Left lobe of liver (tissue), 2 donors: ENCODE measurements at places on chromosomes 1 and 21.

DNA sequence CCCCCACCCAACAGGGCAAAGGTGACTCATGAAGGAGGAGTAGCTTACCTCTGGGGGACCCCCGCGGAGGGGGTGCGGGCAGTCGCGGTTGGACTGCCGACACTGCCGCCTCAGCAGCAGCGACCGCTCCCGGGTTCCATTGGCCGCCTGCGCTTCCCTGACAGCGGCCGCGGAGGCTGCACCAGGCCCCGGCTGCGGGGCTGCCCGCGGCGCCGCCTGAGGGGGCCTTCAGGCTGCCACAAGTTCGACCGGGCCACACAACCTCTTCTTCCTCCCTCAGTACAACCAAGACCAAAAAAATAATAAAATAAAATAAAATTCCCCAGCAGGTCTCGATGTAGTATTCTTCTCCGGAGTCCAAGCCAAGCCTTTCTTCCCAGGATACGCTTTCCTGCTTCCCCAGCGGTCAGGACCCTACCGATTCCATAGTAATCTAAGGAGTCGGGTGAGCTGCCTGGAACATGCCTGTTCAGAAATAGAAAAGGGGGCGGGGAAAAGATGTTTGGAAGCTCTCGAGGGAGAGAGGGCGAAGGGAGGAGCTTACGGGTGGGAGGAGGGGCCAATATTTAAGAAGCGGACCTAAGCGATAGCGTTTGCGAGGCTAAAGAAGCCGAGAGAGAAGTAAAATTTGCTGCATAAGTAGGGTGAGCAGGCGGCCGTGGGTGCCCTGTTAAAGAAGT, at the start of gene PI4KB:
PI4KB (minus strand) TSS at position 194 of the 680 bp plus-strand sequence. CDS start 10,935 bp downstream, outside the sequence.
- DNase-seq = peak; percentile 91

DNA sequence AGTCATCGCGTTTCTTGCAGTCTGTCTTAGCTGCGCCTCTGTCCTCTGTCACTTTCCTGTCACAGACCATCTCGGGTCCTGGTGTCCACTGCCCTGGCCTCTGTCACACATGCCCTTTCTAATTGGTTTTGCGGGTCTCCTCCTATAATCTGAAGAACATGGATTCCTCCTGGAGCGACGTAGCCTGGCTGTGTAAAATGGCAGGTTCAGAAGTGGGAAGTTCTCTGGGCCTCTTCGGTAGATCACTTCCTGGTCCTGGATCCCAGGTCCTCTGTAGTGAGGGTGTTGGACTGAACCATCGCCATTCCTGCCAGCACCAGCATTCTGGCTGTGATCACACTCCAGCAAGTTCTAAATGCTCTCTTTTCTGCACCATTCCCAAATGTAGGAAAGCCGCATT, 857 bp downstream of the FAM3B start:
- no peak for DNase-seq

- no peak for DNase-seq
Measured at GRCh38 chr1:56295949-56296929, 283.1 kb downstream of the PLPP3 start.

GRCh38 chr1:10691740-10692125, 104.7 kb downstream of the CASZ1 start:
- no peak for DNase-seq

DNA sequence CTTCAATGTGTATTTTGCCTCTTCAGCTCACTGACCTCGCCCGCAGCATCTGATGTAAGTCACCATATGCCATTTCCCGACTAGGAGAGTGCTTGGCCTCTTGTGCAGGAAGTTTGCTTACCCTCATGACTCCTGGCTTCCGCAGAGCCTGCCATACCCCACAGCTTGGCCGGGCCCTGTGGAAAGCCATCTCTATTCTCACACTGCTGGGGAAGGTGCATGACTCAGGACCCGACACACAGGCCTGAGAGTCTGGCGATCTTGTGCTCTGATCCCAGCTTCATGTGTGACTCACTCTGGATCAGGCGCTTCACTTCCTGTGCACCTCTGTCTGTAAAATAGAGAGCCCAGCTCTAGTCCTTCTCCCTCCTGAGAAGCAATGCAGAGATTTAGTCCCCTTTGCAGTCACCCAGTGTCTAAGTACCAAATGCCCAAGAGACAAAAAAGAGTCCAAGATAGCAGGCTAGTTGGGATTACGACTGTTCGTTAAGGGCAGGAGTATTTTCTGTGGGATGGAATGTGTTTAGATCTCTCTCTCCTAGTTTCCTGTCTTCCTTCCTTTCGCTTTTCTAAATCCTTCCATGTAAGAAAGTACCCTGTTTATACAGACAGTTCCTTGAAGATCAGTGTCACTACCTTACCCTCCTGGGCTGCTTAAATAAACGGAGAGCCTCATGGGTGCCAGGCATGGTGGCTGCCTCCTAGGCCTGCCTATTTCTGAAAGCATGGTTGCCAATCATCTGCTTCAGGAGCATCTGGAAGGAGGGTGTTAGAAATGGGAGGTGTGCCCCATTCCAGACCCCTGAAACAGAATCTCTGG, 62.8 kb upstream of the KIF26B start:
- no peak for DNase-seq

GRCh38 chr1:224678168-224678567, 62.1 kb downstream of the CNIH3 start:
- DNase-seq = no peak

DNA sequence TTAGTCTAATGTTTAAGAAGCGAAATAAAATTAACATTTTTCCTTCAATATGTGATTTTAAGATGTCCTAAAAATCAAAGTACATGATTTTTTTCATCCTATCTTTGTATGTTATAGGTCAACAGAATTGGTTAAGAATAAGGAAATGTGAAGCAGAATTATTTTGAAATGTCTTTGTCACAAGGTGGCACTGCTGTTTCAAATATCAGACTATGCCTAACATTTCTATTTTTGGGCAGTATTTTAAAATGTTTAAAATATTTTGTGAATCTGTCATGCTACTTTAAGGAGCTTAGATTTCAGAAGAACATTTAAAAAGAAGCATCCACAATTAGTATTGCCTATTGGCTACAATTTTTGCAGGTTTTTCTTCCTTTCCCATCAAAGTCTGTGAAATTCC, 38.7 kb downstream of the AMY1C start:
- DNase-seq = no peak

GRCh38 chr1:230860617-230861384, 7.5 kb downstream of the C1orf198 start:
- DNase-seq = no peak

DNA sequence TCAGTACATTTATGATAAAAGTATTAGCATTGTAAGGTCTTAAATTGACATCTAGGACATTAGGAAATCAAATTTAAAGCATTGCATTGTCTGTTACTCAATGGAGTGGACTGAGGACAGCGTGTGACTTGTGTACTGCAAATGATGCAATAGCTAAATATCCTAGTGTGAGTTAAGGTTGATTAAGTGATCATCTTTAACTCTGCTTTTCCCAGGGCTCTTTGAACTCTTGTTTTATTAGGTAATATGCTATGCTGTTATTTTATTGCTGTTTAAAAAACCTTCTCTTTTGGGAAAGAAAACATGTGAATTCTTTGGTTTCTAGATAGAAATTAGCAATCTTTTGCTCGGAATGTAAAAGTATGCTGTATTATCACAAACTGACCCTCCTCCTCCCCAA, 38.6 kb downstream of the NFIA start:
- DNase-seq = no peak

GRCh38 chr21:38027901-38028498, 111.7 kb upstream of the KCNJ6 start:
- DNase-seq = no peak
